K562 (cell line): ENCODE measurements at places on chromosomes 5 and 9. TPM values are rescaled to one million over a fixed set of nuclear protein-coding genes. Genes with fewer than 3 reads are reported as not detected.

- H3K36me3 ChIP-seq = peaks cover 99% of the 10 kb centered on the region
- no peak overlapping the region; the same call in 2 of the 3 replicates for H3K27ac ChIP-seq
- H3K4me3 ChIP-seq = no peak overlapping the region
- no peaks in the 10 kb centered on the region for H3K4me1 ChIP-seq
- DNase-seq = no peak
- H3K27me3 ChIP-seq = no peaks in the 10 kb centered on the region
Measured at GRCh38 chr5:135372654-135373381, 26.2 kb downstream of the MACROH2A1 start.

GRCh38 chr5:68962757-68963484 lies 130.9 kb upstream of the SLC30A5 start:
- no peak overlapping the region for H3K27ac ChIP-seq
- no peaks in the 10 kb centered on the region for H3K4me1 ChIP-seq
- H3K4me3 ChIP-seq = no peak overlapping the region
- peak; percentile 44 for DNase-seq

- no peaks in the 10 kb centered on the region for H3K27me3 ChIP-seq
- peaks cover 4% of the 10 kb centered on the region; the same call in 1 of the 3 replicates for H3K36me3 ChIP-seq
- DNase-seq = peak; percentile 22
- peak overlapping the region; percentile 63 for H3K4me3 ChIP-seq
- peak overlapping the region; percentile 32; the same call in 1 of the 3 replicates for H3K27ac ChIP-seq
- peaks cover 15% of the 10 kb centered on the region; the same call in 2 of the 3 replicates for H3K4me1 ChIP-seq
Measured at GRCh38 chr9:111662576-111663300, 1.3 kb downstream of the GNG10 start.

DNA sequence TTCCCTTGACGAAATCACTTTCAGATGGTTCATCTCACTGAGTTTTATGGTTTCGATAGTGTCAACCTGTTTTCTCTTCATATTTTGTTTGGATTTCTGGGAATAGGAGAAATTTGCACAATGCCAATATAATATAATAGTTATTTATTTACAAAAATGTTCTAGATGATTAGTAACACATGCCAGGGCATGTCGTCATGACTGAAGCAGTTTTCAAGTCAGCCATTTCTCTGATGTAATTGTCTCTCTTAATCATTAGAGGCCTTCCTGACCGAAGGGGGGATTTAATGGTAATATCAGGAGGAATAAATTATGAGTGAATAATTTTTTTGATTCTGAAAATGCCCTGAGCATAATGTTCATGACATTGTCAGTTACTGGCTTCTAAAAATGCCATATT lies 246.5 kb upstream of the ATP10B start:
- H3K4me3 ChIP-seq = no peak overlapping the region
- H3K27me3 ChIP-seq = no peaks in the 10 kb centered on the region
- H3K4me1 ChIP-seq = no peaks in the 10 kb centered on the region
- no peak for DNase-seq
- no peaks in the 10 kb centered on the region for H3K36me3 ChIP-seq
- H3K27ac ChIP-seq = no peak overlapping the region

- no peak for DNase-seq
- H3K27ac ChIP-seq = no peak overlapping the region
- no peaks in the 10 kb centered on the region for H3K4me1 ChIP-seq
- H3K4me3 ChIP-seq = no peak overlapping the region
- no peaks in the 10 kb centered on the region for H3K36me3 ChIP-seq
- H3K27me3 ChIP-seq = no peaks in the 10 kb centered on the region
Measured at GRCh38 chr5:41118177-41118576, 47.0 kb upstream of the MROH2B start.

DNA sequence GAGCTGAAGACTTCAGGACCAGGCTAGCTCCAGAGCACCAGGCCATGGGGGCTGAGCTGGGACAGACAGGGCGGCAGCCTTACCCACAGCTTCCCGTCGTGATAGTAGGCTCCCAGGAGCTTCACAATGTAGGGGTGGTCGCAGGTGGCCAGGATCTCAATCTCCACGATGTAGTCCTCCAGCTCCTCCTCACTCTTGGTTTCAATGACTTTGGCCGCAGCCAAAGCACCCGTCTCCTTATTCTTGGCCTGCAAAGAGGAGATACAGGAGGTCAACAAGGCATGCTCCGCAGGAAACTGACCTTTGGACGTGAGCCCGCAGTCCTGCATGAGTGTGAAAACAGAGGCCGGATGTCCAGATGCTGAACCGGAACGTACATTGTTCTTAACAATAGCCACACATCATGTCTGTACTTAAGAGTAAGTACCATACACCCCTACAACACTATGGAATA lies 31.5 kb downstream of the STK10 start:
- no peak overlapping the region for H3K4me3 ChIP-seq
- H3K27ac ChIP-seq = no peak overlapping the region
- H3K4me1 ChIP-seq = peaks cover 5% of the 10 kb centered on the region; the same call in 1 of the 2 replicates
- no peaks in the 10 kb centered on the region for H3K27me3 ChIP-seq

GRCh38 chr9:85884256-85884655 lies 56.7 kb upstream of the NAA35 start:
- DNase-seq = no peak
- no peaks in the 10 kb centered on the region for H3K4me1 ChIP-seq
- H3K27ac ChIP-seq = no peak overlapping the region
- no peaks in the 10 kb centered on the region for H3K27me3 ChIP-seq
- no peaks in the 10 kb centered on the region for H3K36me3 ChIP-seq

- peaks cover 2% of the 10 kb centered on the region; the same call in 1 of the 3 replicates for H3K27me3 ChIP-seq
- no peak overlapping the region for H3K27ac ChIP-seq
- no peak for DNase-seq
- no peak overlapping the region for H3K4me3 ChIP-seq
- H3K36me3 ChIP-seq = no peaks in the 10 kb centered on the region
- H3K4me1 ChIP-seq = no peaks in the 10 kb centered on the region
Measured at GRCh38 chr5:2715856-2716255, 35.6 kb downstream of the IRX2 start.

GRCh38 chr9:137352511-137353222 lies 50.6 kb upstream of the NRARP start:
- peaks cover 35% of the 10 kb centered on the region for H3K4me1 ChIP-seq
- no peak for DNase-seq
- no peak overlapping the region for H3K27ac ChIP-seq
- H3K4me3 ChIP-seq = no peak overlapping the region
- H3K27me3 ChIP-seq = no peaks in the 10 kb centered on the region

PCDHB10 gene
- not detected in 2 replicates for total RNA-seq

ANKRD34B gene
- total RNA-seq = not detected in 2 replicates

PRELID2 gene
- 20.1 and 23.7 TPM in 2 replicates for total RNA-seq

ABO gene
- 11.9 and 15.3 TPM in 2 replicates for total RNA-seq

STING1 gene
- total RNA-seq = 64.2 and 69.1 TPM in 2 replicates

KIF4B gene
- total RNA-seq = 0.07 TPM in 1 of 2 replicates, not detected in the other

HCN1 gene
- total RNA-seq = not detected in 2 replicates
